Mesothelial cell of epicardium (in vitro differentiated cells): ENCODE measurements at places on chromosomes 4 and X.

- no peak for DNase-seq
These were observed 149.7 kb downstream of the ANTXR2 start for GRCh38 chr4:79923281-79923680.

DNA sequence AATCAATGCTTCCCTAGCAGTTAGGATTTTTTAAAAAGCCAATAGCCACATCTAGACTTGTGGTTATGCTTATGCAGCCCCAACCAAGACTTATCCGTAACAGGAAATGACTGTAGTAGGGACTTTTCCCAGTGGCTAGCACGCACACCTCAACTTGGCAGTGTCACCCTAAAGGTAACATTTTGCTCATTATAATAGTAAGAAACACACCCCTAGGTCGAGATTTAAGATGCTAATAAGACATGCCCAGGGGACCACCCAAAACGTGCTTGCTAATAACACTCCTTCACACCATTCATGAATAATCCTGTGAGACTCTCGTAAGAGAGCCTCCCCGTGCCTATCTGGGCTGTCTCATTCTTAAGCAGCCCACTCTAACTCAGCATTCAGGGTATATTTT, 195.3 kb downstream of the CHIC1 start:
- no peak for DNase-seq

DNA sequence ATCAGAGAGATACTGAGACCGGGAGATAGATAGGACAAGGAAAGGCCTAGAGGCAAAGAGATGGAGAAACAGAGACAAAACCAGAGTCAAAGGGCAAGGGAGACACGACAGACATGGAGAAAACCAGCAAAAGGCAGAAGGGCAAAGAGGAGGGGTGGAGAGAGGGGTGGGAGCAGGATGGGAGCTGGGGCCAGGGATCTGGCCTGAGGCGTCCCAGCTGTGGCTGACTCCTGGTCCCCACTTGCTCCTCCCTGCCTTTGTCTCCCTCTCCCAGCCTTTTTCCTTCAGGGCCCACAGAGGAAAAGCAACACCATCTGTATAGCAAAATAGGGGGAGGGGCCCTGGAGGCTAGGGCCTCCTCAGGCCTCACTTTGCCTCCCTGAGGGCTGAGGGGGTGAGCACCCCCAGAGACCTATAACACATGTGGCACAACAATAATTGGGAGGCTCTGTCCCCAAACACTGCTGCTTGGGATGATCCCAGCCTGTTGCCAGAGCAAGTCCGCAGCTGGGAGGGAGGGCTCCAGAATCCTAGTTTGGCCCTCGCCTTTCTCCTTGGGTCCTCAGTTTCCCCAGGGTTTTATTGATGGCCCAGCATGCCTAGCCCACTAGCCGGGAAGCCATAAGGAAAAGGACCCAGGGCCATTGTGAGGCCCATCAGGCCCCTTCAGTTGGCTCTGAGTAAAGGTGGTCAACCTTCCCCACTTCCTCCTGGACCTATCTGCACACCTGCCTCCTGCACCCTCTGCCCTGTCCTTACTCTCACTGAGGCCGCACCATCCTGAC, 96.8 kb downstream of the PJA1 start:
- DNase-seq = peak; percentile 21

GRCh38 chr4:26032142-26032541, 118.1 kb downstream of the SMIM20 start:
- DNase-seq = no peak

GRCh38 chrX:65488495-65488894, 46.1 kb downstream of the LAS1L start:
- no peak for DNase-seq

DNA sequence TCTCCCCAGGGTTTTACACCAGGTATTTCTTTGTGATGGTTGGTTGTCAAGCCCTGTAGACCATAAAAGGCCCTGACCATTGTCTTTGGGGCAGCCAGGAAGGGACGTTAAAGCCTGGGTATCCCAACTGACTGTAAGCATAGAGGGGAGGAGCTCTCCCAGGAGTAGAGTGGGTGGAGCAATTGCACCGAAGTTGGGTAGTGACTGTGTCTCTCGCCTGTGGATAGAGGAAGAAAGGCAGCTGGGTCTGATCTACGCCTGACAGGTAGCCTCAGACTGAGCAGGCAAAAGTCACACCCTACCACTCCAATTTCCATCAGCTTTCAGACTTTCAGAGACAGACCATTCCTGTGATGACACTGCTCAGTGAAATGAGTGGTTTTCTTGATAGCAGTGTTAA, 123.3 kb downstream of the KLHL8 start:
- no peak for DNase-seq

GRCh38 chr4:39823191-39823590, 125.3 kb downstream of the UBE2K start:
- DNase-seq = no peak

DNA sequence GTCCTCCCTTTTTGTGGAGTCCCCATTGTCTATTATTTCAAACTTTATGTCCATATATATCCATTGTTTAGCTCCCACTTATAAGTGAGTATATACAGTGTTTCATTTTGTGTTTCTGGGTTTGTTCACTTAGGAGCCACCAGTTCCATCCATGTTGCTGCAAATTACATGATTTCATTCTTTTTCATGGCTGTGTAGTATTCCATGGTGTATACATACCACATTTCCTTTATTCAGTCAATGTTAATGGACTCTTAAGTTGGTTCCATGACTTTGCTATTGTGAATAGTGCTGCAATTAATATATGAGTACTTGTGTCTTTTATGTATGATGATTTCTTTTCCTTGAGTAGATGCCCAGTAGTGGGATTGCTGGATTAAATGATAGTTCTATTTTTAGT, 329.1 kb downstream of the AR start:
- no peak for DNase-seq
